Stimulated activated effector memory CD8-positive, alpha-beta T cell treated with anti-CD3 and anti-CD28 coated beads, Interleukin-12 subunit alpha, Interleukin-12 subunit beta, amount 100 ng/mL, for 72 hours (primary cell): ENCODE measurements at places on chromosomes 1 and 21.

- DNase-seq, result no peak
Measured at GRCh38 chr21:25426580-25426979, 180.7 kb downstream of the MRPL39 start.

DNA sequence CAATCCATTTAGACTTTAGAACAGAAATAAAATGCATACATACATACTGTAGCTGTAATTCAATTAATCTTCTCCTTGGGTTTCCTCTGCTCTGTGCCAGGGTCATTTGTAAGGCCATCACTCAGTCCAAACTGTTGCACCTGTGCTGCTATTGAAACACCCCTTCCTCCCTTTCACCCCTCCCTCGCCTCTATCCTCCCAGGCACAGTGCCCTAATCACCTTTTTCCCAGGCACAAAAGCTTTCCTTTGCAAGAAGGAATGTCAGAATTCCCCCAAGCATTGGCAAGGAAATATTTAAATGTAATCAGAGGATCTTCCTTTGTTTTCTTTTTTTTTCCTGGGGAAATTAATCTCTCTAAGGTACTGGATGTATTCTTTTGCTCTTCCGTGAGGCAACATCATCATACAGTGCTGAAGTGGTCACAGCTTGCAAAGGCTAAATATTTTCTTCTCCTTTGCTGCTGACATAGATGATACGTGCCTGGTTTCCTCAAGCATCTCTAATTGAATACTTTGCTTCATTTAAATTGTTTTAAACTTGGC is 339.3 kb upstream of the NR5A2 start:
- DNase-seq, result no peak

DNA sequence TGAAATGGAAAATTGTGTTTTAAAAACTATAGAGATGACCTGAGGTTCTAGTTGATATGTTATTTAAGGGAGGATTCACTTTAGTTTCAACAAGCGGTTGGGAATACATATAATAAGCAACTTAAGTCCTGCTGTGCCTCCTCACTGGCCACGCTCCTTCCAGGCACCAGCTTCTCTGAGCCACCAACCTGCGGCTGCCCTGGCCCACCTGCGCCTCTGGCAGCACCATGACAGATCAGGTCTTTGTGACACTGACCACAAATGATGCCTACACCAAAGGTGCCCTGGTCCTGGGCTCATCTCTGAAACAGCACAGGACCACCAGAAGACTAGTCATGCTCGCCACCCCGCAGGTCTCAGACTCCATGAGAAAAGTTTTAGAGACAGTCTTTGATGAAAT is 7.0 kb upstream of the USP24 start:
- DNase-seq, result no peak

DNA sequence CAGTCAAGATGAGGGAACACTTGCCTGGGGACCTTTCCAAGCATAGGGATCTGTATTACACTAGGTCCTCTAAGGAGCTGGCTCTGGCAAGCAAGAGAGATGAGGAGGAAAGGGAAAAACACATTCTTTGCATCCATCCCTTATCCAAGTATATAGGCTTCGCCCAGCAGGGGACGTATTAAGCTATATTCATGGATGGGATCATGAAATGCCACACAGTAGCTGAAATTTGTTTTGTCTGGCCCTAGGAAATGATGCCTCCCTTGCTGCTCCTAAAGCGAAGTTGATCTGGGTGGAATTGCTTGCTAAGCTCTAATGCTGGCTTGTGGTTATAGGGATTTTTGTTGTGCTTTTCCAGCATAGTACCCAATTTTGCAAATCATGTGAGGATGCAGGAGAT is 32.1 kb downstream of the CENPF start:
- DNase-seq, result no peak
